Activated CD8-positive, alpha-beta memory T cell treated with anti-CD3 and anti-CD28 coated beads for 1 hour (primary cell): ENCODE measurements at places on chromosomes 11 and 22.

GRCh38 chr11:44943118-44943517 lies 7.6 kb downstream of the TP53I11 start:
- DNase-seq, result no peak

- DNase-seq, result no peak
Measured at GRCh38 chr11:32002311-32002710, 88.6 kb upstream of the RCN1 start.

DNA sequence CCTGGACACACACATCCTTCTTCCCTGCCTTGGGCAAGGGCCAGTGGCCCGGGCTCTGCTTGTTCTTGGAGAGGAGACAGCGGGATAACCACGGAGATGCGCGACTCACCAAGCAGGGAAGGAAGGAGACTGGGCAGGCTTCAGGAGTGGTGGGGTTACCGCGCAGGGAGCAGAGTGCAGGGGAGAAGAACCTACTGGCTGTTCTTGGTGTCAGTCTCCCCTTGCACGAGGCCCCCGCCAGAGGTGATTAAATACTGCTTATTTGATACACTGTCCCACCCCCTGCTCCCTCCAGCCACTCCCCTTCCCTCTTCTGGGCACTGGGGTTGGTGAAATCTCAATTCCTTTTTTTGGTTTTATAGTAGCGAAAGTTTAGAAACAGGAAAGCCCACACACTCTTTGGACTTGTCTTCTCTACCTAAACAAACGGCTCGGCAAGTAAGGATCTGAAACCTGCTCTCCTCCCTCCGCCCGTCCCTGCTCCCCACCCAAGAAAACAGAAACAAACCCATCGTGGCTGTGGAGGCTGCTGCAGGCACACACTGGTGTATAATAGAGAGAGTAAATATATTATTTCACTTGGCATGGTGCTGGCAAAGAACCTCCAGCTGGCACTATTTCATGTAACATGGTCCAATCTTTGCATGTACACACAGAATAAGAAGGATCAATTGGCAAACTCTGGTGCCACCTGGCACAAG lies 10.8 kb downstream of the LARGE2 start:
- no peak for DNase-seq

DNA sequence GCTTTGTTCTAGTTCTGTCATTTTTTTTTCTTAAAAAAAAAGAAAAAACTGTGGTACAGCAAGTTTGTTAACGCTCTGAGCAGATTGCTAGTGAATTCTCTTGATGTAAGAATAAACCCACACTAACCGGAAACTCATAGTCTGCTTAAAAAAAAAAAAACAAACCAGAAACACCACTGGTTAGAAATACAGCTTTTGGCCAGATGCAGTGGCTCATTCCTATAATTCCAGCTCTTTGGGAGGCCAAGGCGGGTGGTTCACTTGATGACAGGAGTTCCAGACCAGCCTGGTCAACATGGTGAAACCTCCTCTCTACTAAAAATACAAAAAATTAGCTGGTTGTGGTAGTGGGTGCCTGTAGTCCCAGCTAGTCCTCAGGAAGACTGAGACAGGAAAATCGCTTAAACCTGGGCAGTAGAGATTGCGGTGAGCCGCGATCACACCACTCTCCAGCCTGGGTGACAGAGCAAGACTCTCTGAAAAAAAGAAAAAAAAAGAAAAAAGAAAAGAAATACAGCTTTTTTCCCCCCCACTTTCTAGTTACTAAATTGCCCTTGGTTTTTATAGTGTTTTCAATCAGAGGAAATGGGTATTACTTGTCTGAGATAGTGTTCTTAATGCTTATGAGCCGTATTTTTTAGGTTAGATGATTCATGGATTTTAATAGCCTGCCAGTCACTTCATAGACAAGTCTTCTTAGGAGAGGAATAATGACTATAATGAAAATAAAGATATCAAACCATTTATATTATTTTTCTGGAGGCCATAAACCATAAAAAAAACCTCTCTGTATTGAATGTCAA lies 222.8 kb downstream of the DDX10 start:
- no peak for DNase-seq
